DMS53 (cell line): ENCODE measurements at places on chromosomes 12 and 14.

DNA sequence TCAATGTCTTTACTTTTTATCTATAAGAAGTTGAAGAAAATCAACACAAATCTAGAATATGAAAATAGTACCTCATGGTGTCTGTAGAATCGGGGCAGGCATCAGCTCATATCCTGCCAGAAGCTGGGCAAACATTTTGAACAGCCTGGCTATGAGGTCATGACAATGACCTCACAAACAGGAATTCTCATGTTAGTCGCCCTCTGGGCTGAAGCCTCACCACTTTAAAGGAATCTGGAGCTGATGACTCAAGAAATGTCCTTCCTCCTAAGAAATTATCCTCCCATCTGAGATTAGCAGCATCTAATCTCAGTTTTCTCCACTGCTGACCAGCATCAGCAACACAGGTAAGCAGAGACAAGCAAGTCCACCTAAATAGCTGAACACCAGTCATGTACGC is 27.1 kb downstream of the CLIP1 start:
- peak; percentile 29 for DNase-seq

GRCh38 chr12:105978276-105978675 is 160.5 kb downstream of the NUAK1 start:
- no peak for DNase-seq

GRCh38 chr12:67413577-67413976 is 144.4 kb downstream of the CAND1 start:
- DNase-seq = no peak

- no peak for DNase-seq
Observed at GRCh38 chr14:66380143-66380542, 106.0 kb upstream of the CCDC196 start.

GRCh38 chr14:38618514-38618913 is 362.6 kb upstream of the CLEC14A start:
- DNase-seq = peak; percentile 17

DNA sequence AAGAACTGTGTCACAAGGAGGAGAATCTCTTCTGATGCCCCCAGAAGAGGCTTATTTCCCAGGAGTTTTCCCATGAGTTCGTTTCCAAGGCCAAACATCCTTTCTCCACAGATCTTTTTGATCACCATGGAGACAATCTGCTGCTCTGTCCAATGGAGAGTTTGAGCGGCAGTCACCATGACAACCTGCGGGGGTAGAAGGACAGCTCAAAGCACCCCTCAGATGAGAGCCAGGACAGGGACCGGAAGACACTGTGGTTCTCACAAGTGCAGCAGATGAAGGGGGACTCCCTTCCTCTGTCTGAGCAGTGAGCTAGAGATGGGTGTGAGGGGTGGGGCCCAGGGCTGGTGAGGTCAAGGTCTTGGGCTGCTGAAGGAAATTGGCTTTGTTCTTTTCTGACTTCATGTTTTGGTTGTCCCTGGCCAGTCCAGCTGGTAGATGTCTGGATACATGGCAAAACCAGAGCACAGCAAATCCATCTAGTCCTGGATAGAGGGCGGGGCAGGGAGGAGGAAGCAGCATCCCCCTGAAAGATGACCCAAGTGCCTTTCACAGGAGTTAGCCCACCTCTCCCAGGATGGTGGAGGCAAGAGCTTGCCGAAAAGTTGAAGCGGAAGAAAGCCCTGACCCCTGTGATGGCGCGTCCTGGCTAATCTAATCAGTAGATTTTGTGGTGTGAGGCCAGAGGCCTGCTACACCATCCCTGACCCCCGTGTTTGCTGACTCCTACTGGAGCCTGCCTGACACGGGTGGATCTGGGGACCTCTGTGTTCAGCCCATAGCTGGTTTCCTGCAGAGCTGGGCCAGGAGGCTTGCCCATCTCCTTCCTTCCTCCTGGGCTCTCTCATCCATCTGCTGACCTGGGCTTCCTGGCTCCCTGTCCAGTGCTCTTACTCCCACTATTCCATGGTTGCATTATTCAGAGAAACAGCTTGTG is 24.4 kb downstream of the DHRS2 start:
- DNase-seq = peak; percentile 5

DNA sequence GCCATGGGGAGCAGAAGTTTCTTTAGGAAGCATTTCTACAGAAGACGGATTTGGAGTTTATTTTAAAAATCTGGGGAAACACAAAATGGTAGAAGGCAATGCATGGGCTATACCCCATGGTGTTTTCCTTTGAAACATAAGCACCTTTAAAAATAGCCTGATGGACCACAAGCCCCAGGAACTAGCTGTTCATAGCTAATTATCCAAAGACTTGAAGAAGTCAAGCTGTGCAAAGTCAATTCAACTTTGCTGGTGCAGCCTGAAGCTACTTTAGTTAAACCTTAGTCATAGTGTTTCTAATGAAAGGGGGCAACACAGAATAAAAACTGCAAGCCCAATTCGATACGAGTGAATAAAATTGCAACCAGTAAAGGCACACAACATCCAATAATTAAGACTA is 732.5 kb downstream of the GALC start:
- no peak for DNase-seq

DNA sequence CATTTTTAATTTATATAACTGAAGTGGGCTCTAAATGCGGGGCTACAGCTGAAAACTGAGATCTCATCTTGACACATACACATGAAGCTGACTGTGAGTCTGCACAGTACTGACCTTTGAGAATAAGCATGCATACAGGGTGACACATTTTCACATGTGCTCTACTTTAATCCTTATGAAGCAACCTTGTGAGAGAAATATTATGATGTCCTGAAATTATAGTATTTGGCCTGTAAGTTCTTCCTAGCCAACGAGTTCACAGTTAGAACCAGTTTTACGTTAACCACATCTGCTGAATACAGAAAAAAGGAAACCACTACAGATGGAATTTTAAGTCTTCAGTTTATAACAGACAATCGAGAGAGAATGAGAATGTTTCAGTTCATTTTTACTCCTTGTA is 70.3 kb downstream of the SPPL3 start:
- DNase-seq = no peak

DNA sequence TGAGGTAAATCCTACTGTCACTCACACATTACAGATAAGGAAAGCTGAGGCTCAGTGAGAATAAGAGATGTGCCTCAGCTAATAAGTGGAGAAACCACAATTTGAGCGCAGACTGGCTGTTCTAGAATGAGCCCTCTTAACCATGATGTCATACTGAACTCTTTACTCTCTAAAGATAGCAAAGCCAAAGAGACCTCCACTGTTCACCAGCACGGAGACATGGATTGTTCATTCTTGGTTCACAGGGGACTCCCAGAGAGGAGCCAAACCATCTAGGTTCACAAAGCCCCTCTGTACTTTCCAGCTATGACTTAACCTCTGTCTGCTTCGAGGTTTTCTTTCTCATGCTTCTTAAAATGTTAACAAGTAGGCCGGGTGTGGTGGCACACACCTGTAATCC is 32.7 kb upstream of the YARS2 start:
- DNase-seq = no peak

- no peak for DNase-seq
Observed at GRCh38 chr12:55061024-55061423, 41.2 kb downstream of the NEUROD4 start.

DNA sequence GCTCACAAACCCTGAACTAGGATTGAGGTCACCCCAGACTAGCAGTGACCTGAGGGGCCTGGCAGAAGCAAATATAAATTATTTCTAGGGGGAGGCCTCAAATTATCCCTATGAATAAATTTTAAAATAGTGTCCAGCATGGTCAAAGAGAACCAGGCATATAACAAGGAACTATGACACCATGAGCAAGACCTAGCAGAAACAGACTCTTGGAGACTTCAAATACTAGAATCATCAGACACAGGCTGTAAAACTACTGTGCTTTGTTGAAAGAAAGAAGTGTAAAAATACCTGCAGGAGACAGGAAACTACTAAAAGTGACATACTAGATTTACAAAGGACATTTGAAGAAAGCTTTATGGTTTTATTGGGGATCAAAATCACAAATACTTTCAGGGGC is 3.2 kb upstream of the BCL7A start:
- DNase-seq = no peak

DNA sequence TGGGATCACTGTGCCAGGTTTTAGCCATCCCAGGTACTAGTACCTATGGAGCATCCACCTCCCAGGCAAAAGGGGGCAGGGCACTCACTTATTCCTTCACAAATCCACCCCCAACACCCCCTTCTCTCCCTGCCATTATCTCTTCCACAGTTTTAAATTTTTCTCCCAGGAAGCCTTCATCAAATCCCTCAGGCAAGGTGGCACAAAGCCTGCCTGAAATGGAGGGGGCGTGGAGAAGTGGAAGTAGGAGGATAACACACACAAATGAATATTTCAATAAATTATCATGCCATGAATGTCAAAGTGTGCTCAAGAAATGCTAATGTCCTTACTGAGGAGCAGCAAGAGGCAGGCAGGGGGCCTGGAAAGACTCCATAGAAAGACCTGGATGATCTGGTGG is 4.7 kb upstream of the CHST11 start:
- no peak for DNase-seq

DNA sequence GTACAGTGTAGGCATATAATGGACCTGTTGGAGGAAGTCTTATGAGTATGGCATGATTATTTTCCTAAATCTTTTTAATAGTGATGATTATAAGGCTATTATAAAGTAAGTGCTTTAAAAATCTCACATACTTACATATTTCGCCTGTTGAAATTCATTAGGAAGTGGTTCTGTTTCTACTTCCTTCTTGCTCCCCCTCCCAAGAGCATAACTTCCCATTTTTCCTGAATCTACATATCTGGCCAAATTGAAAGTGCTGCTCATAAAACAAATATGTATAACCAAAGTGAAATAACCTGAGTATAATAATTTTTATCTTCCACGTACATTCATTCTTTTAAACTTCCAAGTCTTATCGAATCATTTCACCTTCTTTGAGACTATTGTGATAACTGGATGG is 455.6 kb upstream of the SEL1L start:
- no peak for DNase-seq

DNA sequence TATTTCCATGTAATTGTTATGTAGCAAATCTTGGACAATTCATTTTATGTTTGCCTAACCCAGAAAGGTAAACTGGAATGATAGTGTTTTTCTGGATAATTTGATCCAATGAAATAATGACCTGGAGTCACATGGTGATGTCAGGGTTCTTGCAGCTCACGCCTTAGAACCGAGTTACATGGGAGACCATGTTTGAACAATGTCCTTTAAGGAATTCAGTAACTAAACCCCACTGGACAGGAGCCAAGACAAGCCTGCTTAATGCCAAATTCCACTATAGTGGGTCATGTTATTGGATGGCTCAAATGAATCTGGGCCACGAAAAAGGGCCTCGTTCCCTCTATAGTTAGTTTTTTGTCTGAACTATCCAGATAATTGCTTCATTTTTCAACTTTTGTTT is 255.8 kb upstream of the HMGA2 start:
- no peak for DNase-seq

DNA sequence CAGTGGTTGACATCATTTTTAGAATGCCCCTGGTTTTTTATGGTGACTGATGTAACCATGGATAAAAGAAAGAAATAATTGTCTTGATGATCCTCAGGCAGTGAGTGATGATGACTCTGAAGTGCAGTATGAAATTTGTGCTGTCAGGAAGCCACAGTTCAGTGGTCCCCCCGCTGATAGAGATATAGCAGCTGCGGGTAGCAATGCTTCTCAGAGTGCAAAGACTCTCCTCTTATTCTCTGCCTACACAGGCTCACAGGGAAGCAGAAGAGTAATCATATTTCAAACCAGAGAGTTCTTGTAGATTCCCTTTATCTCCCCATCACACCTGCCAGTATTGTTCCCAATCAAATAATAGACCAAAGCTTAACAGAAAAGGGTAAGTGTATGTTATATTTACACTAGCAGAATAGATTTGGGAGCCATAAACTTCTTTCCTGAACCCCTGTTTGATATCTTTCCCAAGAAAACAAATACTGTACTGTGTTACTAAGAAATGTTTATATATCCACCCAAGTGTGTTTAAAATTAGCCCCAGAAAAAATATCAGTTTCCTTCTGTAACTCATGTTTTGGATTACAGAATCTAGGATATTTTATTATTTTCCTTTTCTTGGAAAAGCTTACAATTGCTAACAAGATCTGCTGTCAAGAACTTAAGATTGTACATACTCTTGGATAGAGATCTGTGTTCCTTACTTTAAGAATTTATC is 1817.4 kb upstream of the FLRT2 start:
- no peak for DNase-seq

- DNase-seq = peak; percentile 74
Observed at GRCh38 chr12:6345319-6346091, 3.6 kb upstream of the TNFRSF1A start.

GRCh38 chr14:34713122-34713680 is 1.2 kb downstream of the CFL2 start:
- no peak for DNase-seq

DNA sequence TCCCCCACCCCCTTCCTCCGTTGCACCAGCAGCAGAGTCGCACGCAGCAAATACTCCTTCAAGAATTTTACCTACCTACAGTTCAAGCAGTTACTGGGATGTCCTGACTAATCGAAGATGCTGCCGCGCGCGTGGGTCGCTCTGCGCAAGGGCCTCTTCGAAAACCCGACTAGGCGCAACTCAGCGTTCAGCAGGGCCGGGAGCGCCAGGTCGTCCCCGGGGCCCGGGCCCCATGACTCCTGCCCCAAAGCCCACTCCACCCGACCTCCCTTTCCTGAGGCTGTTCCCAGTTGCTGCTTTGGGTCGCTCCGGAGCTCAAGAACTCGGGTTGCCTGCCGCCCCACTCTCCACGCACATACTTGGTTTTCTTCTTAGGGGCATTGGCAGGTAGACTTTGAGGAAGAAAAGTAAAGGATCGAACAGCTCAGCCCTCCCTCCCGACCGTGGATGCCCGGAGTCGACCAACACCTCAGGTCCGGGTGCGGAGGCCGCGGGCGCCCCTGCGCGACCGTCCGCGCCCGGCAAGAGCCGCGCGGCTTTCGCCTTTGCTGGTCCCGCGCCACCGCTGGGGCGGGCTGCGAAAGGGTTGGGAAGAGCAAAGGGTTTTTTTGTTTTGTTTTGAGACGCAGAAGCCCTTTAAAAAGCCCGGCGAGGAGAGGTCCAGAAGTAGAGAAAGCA is 1.9 kb downstream of the BMP4 start:
- DNase-seq = peak; percentile 69

DNA sequence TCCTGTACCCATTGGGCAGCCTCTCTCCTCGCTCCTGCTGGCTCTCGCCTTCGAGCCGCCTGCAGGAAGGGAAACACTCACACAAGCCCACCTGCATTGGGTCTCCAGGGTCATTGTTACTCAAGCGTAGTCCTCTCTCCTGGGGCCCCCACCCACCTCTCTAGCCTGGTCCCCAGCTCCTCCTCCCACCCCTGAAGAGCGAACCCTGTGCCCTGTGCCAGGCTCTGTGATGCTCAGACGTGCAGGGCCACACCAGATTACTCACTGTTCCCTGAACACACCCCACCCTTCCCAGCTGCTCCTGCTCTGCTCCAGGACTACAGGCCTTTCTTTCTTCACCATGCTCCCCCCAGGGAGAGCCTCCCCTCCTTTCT is 88.1 kb downstream of the NINJ2 start:
- peak; percentile 55 for DNase-seq

GRCh38 chr12:131918311-131919050 is 10.6 kb upstream of the PUS1 start:
- DNase-seq = no peak

DNA sequence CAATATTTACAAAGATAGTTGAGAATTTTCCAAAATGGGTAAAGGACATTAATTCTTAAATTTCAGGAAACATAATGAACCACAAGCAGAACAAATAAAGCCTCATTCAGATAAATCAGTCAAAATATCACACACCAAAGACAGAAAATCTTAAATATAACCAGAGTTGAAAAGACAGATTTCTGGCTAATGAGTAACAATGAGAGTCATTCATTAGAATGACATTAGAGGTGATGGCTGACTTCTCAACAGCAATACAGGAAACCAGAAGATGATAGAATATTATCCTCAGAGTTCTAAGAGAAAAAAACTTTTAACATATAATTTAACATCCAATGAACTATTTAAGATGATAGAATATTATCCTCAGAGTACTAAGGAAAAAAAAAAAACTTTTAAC is 124.2 kb downstream of the DENND5B start:
- no peak for DNase-seq
